ENCODE measurements at places on chromosomes 5 and 9.

GRCh38 chr9:79312686-79313421, 258.9 kb upstream of the TLE4 start:
- no peak for DNase-seq

GRCh38 chr5:105501315-105501714, 1938.7 kb upstream of the NUDT12 start:
- DNase-seq = no peak

DNA sequence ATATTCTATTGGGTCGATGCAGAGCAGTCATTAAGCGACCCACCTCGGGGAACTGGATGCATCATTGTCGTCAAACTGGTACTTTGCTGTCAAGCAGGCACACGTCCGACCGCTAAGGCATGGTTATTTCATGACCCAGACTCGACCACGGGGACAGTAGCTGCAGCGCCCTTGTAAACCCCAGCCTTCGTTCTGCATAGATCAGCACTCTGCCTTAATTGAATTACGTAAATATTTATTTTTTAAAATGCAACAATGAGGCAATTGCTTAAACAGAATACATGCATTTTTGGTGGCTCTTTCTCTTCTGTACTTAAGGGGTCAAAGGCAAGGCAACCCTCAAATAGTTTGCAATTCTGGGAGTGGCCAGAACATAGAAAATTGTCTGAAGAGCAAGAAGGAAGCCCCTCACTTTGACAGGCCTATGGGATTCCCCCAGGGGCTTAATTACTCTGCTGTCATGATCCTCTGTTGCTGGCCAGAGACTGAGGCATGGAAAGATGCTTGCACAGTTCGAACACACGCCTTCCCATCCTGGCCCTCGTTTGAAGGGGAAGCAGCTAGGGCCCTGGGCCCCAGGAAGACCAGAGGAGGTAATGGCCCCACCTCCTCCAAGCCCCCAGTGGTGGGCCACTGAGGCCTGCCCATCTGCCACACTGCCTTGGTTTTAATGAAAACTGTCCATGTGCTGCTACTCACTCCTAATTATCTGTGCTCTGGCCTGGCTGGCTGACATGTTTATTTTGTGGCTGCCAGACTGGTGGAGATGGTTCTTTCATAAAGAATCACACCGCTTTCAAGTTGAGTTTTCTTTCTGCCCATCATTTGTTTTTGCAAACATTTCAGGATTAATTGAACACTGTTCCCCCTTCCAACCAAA, 169.7 kb upstream of the MAST4 start:
- no peak for DNase-seq

DNA sequence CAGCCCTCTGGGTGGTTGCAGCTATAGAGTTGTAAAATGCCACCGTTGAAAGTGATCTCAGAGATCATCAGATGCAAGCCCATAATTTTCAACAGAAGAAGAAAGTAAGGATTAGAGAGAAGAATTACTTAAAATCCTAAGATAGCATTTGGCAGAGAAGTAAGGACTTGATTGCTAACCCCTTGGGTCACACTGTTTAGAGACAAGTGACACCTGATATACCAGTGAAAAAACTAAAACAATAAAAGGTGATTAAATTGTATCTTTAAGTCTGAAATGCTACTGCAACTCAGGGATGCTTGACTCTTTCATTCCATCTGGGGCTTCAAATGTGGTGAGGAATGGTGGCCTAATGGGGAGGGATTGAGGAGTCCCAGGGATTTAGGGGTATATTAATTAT, 280.9 kb upstream of the PANK3 start:
- no peak for DNase-seq
